ENCODE measurements at places on chromosomes 1 and 21.

- DNase-seq: peak; percentile 93
Observed at GRCh38 chr1:26289158-26290059, 9.5 kb downstream of the SH3BGRL3 start.

GRCh38 chr1:165826565-165827267, 698 bp upstream of the UCK2 start:
- no peak for DNase-seq

DNA sequence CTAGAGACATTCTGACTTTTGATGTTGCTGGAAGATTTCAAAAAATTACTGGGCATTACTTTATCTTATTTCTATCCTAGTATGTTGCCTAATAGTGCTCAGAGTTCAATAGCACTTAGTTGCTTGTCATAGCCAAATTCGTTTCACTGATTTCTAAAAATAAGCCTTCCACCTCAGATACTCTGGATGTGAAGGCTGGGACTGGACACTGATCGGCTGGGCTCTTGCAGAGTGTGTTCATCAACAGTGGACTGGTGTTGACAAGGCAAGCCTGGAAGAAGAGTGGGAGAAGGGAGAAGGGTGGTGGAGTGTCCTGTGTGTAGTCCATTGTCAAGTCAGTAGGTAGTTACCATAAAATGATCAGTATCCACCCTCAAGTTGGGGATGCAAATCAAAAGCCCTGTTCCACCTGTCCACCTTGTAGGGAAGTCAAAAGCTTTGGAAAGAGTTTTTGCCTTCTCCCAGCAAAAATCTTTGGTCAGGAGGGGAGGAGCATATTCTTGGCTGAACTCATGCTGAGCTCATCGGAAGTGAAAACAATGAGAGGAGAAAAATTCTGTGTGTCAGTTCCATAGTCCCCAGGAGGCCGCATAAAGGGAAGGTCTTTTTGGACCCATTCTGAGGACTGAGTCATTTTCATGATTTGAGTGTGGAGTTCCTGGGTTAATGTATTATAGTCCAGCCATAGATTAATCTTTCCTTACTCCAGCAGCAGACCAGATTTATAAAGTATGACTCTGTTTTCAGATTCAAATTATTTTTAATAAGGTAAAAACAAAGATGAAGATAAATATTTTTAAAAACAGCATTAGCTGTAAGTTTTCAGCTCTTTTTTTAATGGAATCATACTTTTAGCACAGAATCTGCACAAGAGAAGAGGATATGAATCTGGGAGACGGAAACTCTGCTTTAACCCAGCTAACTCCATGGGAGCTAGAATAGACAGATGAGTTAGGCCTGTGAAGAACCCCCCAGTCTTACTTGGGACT, 99.5 kb upstream of the BMP8A start:
- no peak for DNase-seq

GRCh38 chr1:2290171-2290578, 62.1 kb downstream of the SKI start:
- DNase-seq: no peak

GRCh38 chr1:3283849-3284248, 170.6 kb upstream of the ARHGEF16 start:
- DNase-seq: no peak

- no peak for DNase-seq
Observed at GRCh38 chr1:21341517-21342078, 51.3 kb upstream of the ECE1 start.

- DNase-seq: no peak
Observed at GRCh38 chr1:164337394-164337793, 221.6 kb upstream of the PBX1 start.

DNA sequence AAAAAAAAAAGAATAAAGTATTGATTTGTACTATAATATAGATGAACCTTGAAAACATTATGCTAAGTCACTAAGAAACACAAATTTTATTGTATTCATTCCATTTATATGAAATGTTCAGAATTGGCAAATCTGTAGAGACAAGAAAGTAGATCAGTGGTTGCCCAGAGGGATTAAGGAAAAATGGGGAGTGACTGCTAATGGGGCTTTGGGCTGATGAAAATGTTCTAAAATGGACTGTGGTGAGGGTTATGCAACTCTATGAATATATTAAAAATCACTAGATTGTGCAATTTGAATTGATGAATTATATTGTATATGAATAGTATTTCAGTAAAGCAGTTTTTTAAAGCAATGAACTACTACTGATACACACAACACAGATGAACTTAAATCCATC, 10.0 kb downstream of the GDAP2 start:
- no peak for DNase-seq

All from CD14-positive monocyte (primary cell).